ENCODE measurements at places on chromosomes 3 and 15.

DNA sequence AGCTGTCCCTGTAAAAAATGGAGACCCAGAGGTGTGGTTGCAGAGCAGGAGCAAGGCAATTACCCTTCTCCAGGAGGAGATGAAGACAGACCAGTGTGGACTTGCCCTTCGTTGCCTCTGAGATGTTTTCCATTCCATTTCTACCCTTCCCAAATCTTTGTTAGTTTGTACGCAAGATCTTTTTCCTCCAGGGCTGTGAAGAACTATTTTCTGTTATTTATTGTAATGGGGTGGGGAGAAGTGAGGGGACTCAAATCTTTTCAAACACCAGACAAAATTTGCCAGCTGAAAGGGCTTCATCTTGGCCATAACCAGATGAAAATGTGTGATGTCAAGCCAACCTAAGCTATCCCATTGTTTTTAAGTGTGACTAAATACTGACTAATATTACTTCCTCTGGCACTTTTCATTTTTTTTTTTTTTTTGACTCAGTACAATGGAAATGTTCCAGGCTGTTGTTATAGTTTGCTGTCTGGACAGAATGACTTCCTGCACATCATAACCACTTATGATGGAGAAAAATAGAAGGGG is 271.3 kb upstream of the TPRG1 start:
- no peak for DNase-seq

- DNase-seq: no peak
Observed at GRCh38 chr3:12349895-12350811, 61.3 kb downstream of the PPARG start.

DNA sequence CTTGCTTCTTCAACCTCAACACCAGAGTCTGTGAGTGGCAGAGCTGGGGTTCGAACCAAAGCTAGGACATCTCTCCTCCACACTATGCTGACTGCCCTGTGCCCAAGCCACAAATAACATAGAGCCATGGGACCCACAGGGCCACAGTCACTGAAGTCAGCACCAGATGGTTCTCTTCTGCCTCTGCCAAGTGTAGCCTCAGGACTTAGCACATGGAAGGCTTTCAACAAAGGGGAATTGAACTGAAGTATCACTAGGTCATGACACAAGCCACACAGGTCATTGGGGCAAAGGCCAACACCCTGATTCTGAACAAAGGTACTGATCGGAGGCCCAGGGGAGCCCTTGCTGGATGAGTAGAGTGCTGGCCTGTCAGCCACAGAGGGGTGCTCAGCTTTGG is 83.6 kb downstream of the BDH1 start:
- DNase-seq: peak; percentile 36

DNA sequence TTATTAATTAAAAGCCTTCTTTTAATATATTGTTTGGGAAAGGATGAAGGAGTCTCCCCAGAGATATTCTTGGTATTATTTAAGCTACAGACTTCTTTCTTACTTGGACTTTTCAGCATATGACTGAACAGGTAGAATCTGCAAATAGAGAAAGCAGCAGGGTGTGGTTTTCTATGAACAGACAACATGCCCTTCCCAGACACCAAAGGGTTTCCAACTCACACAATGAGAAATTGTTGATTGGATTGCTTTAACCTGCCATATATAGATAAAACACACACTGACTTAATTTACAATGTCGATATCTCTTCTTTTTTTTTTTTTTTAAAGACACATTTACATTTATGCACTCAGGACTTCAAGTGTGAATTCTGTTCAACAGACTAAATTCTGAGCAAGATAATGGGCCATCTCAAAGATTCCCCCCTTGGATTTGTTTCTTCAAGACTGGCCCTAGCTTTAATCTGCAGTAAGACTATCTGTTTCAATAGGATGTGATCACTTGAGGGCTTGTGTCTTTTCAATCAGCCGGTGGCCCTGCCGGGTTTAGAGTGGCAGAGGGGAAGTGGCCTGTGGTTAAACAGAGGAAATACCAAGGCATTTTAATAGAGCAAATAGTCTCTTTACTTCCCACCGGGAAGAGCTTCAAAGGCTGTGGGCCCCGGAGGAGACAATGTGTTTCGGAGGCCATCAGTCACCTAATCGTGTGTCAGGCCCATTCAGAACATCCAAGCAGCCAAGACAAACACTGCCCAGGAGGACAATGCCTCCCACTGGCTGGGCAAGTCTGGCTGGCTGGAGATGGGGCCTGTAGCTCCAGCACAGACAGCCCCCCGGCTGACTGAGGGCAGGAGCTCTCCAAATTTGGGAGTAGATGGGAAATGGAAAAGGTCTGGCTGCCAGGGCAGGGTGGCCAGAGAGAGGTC is 6.1 kb downstream of the IL17RD start:
- no peak for DNase-seq

- DNase-seq: no peak
Observed at GRCh38 chr15:66848116-66848515, 146.1 kb downstream of the SMAD6 start.

- no peak for DNase-seq
Observed at GRCh38 chr3:107753494-107753893, 230.7 kb downstream of the BBX start.

DNA sequence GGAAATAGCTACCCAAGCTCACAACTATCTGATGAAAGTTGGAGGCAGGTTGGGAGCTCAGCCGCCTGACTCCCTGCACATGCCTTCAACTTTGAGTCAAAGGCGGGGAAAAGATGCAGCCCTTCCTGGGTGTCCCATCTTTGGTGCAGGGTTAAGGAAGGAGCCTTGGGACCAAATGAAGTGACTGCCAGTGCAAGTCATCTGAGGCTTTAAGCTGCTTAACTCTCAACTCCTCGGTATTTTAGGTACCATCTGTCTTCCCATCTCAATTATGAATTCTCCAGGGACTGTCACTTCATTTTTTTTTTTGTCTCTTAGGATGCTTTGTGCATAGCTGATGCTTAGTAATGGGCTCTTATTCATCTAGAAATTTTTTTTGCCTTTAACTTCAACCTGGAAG is 408.8 kb upstream of the C2CD4B start:
- no peak for DNase-seq

DNA sequence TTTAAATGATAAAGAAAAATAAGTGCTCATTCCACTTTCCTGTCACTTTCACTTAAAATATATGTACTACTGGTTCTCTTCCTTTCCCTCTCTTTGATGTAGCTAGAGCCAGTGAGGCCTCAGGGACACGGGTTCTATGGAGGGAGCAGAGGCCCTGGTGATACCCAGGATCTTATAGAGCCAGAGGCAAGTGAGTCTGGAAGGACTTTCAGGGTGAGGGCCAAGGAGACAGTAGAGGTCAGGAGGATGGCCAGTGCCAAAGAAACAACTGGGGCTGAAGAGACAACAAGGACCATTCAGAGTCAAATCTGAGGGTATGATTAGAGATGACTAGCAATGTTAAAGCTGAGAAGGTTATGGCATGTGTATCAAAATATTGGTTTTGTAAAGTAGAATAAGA is 124.1 kb upstream of the GOLGA6L6 start:
- no peak for DNase-seq

GRCh38 chr15:71436854-71437253 is 321.6 kb downstream of the THSD4 start:
- no peak for DNase-seq

All from spleen (tissue), 13 donors.